ENCODE measurements at places on chromosomes 2 and 18.

DNA sequence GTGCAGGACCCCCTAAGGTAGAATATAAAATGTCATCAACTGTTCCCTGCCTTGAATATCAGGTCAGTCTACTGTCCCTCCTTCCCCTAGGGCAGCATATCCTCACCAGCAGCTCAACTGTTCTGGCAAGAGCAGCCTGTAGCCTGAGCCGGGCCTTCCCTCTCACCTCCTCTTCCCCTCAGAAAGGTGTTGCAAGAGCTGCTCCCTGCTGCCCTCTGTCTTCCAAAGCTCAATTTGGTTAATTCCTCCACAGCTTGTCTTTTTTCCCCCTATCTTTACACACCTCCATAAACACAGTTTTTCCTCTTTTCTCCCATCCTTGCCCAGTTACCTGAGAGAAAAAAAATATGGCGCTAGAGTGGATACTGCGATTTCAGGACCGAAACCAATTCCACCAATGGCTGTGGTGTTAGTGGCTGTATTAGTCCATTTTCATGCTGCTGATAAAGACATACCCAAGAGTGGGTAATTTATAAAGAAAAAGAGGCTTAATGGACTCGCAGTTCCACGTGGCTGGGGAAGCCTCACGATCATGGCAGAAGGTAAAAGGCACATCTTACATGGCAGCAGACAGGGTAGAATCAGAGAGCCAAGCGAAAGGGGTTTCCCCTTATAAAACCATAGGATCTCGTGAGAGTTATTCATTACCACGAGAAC is 184.7 kb downstream of the MREG start:
- DNase-seq, result peak; percentile 16

- DNase-seq, result no peak
These were observed 8.2 kb downstream of the IL1A start for GRCh38 chr2:112776113-112776512.

DNA sequence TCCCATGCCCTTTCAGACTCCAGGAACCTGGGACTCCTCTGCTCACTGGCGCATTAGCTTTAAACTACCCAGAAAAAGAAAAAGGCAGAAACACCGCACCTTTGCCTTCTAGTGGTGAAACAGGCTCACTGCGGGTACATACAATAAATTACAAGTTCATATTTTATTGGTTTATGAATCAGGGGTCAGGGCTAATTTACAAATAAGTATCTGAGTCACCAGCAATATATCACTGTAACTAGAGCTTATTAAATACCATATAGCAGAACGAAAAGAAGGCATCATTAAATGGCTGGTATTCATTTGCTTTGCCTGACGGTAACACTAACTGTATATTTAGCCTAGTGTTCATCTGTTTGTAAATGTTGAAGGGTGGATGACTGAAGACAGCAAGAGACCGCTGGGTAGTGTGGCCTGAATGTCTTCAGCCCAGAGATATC is 26.9 kb upstream of the DTNB start:
- DNase-seq, result peak; percentile 19

DNA sequence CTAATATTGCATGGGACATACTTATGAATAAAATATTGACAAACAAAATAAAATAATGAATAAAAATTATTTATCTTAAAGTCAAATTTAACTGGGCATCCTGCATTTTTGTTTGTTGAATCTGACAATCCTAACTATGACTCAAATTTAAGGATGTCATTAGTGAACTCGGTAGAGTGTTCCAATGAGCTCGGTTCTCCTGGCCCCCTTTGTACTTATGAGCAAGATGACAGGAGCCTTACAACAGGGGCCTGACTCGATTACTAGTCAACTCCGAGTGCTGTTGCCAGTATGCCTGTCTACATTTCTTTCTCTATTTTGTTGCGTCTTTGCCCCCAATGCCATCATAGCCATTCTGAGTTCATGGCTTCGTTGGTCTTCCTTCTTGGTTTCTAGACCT is 40.3 kb downstream of the HRH4 start:
- no peak for DNase-seq

- no peak for DNase-seq
These were observed 50.2 kb downstream of the DAW1 start for GRCh38 chr2:227921648-227922047.

DNA sequence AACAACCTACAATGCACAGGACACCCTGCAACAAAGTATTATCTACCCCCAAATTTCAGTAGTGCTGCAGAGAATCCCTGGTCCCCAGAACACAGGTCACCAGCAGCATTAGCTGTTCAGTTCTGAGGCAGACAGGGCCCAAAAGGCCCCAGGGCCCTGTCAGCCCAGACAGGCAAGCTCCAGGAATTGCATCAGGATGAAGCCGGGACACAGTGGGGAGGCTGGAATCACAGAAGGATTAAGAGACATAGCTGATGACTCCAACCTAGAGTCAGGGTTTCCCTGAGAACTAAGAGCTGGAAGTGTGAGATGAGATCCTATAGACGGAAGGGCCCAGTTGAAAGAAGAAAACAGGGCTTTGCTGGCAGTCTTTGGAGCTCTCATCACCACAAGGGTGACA is 148.1 kb downstream of the GALNT14 start:
- DNase-seq, result no peak

DNA sequence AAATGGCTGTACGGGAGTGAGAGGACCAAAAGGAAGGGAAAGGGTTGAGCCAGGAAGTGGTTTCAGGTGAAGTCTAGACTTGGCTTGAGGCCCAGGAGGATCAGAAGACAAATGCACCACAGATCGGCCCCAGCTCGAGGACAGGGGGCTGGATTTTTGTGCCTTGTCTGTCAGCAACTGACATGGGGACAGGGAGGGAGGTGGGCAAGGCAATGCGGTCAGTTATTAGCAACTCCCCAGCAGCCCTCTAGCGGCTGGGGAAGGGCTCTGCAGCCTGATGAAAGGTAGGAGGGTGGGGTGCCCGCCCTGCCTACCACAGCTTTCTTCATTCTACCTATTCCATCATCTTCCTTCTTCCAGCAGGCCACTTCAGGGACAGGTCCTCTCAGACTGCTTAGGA is 50.0 kb downstream of the CPO start:
- DNase-seq, result peak; percentile 15

DNA sequence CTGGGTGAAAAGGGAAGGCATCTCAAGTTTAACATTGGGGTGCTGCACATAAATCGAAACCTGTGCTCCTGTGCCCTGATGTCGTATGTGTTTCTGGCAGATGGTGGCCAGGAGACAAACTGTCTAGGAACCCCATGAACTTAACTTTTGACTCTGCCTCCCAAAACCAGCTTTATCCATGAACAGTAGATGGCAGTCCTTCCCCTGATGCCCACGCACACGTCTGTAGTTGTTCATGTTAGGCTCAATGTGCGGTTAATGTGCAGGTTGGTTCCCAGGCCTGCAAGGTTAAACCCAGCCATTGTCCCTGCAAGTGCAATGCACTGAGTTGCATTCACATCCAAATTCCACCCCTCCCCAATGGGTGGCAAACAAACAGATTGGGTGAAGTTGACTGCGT is 44.1 kb upstream of the SIX3 start:
- DNase-seq, result no peak

- no peak for DNase-seq
These were observed 936.0 kb downstream of the TRIB2 start for GRCh38 chr2:13652531-13653313.

DNA sequence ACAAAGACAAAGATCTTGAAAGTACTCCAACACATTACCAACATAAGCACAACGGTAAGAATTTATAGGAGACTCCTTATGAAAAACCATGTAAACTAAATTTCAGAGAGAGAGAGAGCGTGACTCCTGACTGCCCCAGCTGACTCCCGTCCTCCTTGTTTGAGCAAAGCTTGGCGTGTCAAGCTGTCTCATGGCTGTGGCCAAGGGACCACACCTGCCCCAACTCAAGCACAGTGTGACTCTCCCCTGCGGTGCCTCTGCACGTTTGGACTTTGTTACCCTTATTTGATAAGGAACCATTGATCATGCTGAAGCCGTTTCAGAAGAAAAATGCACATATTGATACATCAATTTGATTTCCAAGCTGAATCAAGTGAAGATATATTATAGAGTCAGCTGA is 124.8 kb downstream of the COL6A3 start:
- no peak for DNase-seq
